ENCODE measurements at places on chromosomes 12 and 14.

DNA sequence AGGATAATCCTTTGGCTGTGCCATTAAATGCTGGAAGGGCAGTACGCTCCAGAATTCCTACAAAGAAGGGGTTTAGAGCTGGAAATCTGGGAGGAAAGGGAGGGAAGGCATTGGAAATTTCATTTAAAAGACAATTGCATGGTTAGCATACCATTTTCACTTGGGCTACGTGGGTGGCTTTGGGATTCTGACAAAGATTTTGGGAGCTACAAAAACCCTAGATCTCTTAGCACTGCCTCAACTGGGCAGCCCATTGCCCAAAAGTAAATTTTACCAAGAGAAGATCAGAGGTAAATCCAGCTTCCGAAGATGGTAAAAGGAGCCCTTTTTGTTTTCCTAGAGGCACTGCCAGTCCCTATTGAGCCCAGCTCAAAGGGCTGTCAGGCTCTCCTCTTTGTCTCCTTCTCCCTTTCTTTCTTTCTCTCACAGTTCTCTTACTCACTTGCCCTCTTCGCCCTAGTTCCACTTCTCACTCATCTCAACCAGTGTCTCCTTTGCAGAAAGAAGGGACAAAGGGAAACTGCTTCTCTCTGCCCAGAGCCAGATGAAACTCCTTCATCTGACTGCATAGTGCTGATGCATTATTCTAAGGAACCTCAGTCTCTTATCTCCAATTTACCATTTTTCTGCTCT is 125.4 kb upstream of the PLEKHA5 start:
- DNase-seq, result no peak

DNA sequence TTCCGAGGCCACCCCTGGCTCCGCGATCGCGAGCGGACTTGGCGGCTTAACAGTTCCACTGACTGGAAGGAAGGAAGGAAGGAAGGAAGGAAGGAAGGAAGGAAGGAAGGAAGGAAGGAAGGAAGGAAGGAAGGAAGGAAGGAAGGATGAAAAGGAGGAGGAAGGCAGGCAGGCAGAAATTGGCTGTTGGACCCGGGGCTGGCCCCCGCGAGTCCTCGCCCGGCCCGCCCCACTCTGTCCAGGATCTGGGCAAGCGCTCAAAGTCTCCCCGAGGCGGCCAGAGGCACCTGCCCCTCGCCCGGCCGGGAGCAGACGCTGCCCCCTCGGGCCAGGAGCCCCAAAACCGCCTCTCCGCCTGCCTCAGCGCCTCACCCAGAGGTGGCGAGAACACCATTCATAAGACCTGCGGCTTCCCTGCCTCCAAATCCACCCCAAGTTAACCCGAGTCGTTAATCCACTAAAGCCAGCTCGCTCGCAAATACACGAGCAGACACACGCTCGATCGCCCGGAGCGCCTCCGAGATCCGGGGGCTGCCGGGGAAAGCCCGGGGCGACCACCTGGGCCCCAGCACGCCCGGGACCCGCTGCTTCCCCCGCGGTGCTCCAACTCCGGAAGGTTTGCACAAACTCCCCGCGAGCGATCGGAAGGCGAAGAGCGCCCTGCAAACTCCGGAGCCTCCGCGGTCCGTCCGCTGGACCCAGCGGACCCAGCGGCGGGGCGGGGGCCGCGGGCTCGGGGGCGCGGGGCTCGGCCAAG is 844 bp downstream of the DPF3 start:
- no peak for DNase-seq

GRCh38 chr12:10392394-10392930 is 2.6 kb upstream of the KLRK1 start:
- no peak for DNase-seq

DNA sequence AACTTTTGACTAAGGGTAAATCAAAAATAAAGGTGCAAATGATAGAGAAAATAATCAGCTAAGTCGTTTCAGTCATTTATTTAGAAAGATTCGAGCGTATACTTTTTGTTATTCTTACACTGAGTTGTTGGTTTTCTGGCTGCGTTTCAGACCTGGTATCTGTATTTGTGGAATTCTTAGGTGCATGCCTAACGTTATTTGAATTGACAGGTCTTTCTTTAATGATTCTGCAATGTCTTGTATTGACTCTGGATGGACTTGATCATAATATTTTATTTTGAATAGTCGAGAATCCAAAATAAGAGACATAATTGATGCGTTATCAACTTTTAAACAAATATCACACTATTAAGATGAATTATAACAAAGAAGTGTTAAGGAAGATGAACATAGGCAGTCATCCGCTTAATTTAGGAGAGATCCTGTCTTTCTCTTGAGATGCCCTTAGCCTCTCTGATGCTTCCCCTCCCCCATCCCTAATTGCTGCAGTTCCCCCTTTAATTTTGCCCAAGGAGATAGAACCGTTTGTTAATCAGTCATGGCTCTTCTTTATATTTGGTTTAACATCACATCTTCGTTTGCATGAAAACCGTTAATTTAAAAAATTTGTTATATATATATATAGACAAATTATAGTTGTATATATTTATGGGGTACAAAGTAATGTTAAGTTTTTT is 1.8 kb downstream of the ALX1 start:
- DNase-seq, result peak; percentile 42

GRCh38 chr14:68333262-68333661 is 459.6 kb downstream of the ZFP36L1 start:
- no peak for DNase-seq

- DNase-seq, result no peak
Measured at GRCh38 chr12:56520048-56520447, 1.6 kb upstream of the RBMS2 start.

DNA sequence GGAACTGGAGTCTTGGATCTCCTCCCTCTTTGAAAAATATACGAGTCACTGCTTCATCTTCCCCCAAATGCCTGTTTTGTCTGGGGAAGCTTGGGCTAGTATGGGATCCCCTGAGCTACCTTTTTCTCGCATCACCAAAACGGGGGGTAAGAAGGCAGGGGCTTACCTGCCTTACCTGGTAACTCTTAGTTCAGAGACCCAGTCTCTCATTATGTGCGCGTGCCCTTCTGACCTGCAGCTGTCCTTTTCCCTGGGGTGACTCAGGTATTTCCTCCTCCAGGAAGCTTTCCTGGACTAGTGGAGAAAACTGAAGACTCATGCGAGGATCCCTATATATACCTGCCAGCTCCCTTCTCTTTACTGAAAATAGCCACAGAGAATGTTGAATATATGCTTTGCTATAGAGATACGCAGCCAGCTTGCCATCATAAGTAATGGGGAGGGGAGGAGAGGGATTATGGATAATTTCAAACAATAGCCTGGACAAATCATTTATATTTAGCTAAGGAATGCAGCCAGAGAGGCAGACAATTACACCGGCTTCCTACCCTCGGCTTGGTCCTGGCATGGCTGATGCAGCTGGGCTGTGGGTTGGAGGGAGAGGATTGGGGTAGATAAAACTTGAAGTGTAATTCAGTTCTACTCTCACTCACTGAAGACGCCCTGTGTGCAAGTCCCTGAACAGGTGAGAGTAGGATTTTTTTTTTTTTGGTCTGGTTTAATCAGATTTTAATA is 1.1 kb downstream of the TSPAN9 start:
- no peak for DNase-seq

DNA sequence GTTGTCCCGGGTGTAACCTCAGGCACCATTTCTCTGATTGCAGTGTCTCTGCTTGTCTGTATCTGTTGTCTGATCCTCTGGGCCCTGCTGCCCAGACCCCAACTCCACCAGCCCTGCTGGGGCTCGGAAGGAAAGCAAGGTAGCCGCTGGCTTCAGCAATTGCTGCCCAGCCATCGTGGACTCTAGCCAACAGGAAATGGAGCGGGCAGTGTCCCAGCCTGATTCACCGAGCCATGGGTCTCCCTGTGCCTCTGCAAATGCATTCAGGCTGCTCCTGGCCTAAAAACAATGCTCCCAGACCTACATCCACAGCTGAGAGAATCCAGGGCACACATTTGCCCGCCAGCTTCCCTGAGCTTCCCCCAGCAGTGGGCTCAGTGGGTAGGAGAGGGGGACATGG is 9.2 kb downstream of the TUNAR start:
- DNase-seq, result peak; percentile 80

- no peak for DNase-seq
Measured at GRCh38 chr12:39831587-39832315, 212.1 kb upstream of the ABCD2 start.
